NCI-H2081 treated with DMSO at 0.1 percent for 48 hours (cell line): ENCODE measurements at places on chromosomes 5 and 9.
A peak's percentile ranks its signal among the peaks of the same experiment; 100 is the strongest.

- no peak for DNase-seq
These were observed 33.7 kb downstream of the LHX3 start for GRCh38 chr9:136171009-136171800.

GRCh38 chr9:35719546-35719945, 12.4 kb downstream of the TLN1 start:
- DNase-seq, result no peak

DNA sequence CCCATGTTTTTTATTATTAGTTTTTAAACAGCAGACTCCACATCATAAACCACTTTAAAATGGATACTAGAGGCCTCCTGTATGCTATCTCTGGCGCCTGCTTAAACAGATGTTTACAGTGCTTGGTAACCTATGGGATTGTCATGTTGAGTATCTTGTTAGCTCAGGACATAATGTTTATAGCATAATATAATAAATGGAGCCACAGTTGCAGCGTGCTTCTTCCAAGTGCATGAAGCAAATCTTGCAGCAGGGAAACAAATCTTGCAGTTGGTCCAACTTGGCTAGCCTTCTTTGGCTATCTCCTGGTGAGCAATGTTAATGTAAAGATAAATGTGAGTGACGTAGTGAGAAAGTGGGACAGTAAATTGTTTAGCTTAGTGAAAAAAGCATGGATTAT, 2.8 kb downstream of the GHR start:
- no peak for DNase-seq

DNA sequence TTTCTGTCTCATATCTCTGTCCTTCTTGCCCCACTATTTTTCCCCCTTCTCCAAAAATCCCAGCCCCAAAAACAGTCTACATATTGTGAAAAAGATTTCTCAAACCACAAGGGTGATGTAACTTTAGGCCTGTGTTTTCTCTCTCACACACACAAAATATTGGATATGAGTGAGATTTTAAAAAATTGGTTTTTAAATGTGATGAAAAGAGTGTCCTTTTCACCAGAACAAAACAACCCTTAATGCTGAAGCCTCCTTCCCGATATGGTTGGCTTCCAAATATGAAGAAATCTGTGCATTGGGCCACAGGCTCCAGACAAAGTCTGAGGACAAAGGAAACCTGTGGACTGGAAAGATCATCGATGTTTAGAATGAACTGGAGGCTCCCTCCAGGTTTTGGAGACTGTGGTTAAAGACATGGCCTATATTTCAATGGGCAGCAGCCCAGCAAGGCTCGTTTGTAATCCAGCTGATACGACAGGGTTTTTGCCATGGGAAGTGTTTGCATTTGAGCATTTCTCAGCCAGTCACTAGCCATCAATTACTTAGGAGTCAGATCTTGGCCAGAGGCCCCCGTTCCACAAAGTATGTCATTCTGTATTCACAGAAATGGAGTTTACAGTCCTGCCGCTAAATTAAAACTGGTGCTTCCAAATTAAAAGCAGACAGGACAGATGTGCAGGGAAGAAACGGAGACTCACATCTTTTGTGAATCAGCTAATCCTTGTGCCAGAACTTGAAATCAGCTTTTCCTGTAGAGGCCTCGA, 546.3 kb downstream of the EBF1 start:
- DNase-seq, result no peak

- DNase-seq, result no peak
These were observed 535 bp downstream of the JMY start for GRCh38 chr5:79236362-79236969.

DNA sequence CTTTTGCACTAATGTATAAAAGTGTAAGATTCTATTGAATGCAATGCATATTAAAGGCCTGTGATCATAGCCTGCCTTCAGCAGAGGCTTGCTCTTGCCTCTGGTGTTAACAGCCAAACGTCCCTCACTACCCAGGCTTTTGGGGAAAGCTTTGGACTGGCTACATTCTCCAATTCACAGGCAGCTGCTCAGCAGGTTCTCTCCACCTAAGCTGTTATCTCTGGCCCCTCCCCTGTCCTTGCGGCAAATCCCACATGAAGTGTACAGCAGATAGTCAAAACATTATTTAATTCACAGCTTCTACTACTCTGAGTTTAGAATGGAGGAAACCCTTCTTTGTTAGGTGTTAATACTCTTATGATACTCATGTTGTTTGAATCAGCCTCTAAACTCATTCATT, 45.9 kb upstream of the GADD45G start:
- DNase-seq, result no peak

- no peak for DNase-seq
These were observed 94.6 kb downstream of the EFNA5 start for GRCh38 chr5:107576155-107576554.

DNA sequence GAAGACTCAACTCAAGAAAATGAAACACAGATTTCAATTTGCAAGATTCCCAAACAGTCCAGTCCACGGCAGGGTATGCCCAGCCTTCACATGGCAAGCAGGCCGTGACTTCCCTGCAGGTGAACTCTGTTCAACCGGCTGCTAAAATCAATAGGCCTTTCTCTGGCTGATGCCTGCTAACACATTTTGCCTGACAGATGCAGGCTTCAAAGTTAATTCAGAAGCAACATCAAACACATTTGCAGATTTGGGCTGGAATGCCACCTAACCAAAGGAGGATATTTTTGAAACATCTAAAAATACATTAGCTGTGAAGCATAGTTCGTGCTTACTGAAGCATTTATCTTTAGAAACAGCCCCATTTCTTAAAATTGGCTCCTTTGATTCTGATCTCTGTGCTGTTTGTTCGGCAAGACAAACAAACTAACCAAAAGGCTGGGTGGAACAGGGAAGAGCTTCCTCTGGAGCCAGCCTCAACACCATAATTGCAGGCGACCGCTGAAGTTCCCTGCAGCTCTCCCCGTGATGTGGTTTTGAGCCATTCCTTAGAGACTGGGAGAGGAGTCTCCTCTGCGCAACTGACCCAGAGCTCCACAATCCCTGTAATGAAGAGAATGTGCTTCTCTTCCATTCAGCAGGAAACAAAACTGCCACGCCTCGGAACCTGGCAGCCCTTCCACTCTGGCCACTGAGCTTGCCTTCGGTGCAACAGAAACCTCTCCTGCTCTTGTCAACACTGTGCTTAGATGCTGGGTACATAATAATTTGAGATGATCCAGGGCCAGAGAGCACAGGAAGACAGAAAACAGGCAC, 126.5 kb downstream of the MYO10 start:
- DNase-seq, result peak; percentile 25
